ENCODE measurements at places on chromosomes 6 and 20.

DNA sequence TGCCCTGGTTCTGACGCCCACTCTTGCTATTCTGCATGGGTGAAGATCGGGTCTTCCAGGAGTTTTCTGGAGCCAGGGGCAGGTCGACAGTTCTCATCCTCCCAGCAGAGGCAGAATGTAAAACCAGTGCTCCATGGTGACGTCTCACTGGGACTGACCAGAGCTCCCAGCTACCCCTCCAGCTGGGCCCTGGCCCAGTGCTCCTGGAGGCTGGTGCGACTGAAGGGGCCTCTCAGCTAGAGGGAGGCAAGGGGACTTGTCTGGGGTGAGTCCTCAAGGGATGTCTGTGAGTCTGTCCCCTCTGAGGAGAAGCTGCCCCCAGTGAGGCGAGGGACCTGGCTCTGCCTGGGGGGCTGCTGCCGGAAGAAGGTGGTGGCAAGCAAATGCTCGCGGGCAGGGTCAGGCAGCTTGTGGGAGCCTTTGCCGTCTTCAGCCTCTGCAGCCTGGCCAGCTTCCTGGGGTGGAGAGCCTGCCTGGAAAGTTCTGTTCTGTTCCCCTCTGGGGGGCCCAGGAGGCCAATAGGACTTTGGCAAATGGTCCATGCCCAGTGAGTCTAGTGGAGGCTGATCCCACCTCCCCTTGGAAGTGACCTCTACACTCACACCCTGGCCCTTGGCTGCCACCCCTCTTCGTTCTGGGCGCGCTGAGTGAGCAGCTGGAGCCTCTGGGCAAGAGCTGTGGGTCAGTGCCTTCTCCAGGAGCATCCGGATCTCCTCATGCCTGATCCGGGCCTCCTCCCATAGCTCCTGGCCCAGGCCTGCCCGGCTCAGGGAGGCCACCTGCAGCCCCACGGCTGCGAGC is 47.5 kb downstream of the KIAA1755 start:
- no peak for DNase-seq

GRCh38 chr6:101268541-101268940 is 125.0 kb upstream of the GRIK2 start:
- DNase-seq = no peak

- DNase-seq = no peak
Observed at GRCh38 chr6:117237561-117237960, 27.8 kb upstream of the VGLL2 start.

DNA sequence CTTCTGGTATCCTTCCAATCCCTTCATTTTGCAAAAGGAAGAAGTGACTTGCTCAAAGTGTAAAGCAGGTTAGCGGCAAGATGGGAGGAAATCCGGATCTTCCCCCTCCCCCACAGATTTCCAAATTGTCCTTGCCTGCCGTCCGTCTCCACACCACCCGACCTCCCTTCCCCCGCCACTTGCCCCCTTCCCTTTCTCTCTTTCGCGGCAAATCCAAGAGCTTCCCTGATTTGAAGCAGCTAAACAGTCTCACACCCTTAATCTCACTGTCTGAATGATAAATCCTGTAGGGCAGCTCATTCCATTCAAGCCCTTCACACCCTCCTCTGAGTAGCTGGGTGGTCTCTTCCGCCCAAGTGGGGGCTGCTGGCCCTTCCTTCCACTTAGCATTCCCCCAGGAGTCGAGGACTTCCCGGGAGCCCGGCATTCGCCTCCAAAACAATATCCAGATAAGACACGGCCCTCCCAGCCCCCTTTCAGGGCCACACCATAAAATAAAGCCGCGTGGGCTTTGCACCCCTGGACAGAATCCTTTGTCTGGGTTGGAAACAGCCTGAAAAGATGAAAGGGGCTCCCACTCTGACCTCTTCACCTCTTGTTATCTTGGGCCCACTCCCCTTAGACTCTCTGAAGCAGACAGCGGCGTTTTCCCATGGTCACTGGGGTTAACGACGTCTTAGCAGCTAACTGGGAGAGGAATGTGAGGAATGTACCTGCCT is 44.0 kb upstream of the PIM1 start:
- no peak for DNase-seq

DNA sequence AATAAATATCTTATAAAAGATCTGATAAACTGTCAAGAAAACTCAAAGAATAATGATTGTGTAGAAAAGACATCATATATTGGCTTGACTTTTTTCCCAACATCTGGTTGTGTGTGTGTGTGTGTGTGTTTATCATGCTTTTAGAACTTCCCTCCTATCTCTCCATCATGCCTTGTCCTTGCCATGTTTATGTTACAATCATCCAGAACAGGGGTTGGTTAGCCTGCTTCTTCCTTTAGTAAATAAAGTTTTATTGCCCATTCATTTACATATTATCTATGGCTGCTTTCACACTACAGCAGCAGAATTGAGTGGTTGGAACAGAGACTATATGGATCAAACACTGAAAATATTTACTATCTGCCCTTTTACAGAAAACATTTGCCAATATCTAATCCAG is 52.8 kb upstream of the RIPOR2 start:
- no peak for DNase-seq

- no peak for DNase-seq
Observed at GRCh38 chr6:21504790-21505189, 88.8 kb upstream of the SOX4 start.

DNA sequence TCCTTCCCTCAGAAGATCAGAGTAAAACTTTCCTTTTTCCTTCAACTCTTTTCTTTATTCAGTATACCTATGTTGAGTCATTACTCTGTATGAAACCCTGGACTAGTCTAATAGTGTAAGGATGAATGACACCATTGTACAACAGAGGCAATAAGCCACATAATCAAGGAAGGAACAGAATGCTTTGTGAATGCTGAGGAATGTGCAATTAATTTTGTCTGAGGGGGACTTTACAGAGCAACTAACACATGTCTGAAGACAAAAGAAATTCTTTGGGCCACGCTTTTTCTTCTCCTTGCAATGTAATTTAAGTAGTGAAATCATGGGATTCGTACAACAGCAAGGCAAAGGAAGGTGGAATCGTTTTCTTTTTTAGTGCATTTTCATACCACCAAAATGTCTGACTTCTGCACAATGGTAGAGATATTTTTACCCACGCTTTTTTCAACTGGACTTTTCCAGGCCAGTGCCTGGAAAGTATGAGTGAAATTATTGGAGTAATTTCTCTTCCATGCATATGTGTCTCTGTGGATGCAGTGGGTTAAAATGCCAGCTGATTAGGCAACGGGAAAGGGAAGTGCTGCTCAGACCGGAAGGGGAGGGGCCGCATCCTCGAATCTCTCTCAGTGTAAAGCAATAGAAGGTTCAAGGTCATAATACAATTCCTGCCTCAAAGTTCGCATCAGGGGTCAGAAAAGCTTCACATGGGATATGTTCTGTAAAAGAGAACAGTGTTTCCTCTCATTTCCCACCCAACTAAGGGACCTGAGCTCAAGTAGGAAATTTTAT is 89.9 kb upstream of the MTHFD1L start:
- no peak for DNase-seq

GRCh38 chr20:25287631-25288290 is 39.9 kb downstream of the PYGB start:
- no peak for DNase-seq

DNA sequence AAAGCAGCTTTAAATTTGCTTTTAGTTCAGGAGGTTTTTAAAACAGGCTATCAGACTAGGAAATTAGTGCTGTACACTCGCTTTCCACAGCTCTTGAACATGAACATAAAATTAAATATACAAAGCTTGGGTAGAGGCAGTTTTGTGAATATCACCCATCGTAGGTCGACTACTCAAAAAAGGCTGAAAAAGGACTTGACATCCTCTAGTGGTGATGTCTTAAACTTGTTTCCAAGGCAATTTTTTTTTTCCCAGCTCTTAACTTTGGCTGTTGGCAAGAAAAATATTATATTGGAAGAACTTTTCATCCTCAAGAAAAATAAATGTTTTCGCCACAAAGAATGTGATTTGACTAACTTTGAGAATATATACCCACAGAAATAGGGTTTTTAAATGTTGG is 2.9 kb downstream of the MAP7 start:
- no peak for DNase-seq

- no peak for DNase-seq
Observed at GRCh38 chr6:127376685-127377084, 33.3 kb upstream of the ECHDC1 start.

DNA sequence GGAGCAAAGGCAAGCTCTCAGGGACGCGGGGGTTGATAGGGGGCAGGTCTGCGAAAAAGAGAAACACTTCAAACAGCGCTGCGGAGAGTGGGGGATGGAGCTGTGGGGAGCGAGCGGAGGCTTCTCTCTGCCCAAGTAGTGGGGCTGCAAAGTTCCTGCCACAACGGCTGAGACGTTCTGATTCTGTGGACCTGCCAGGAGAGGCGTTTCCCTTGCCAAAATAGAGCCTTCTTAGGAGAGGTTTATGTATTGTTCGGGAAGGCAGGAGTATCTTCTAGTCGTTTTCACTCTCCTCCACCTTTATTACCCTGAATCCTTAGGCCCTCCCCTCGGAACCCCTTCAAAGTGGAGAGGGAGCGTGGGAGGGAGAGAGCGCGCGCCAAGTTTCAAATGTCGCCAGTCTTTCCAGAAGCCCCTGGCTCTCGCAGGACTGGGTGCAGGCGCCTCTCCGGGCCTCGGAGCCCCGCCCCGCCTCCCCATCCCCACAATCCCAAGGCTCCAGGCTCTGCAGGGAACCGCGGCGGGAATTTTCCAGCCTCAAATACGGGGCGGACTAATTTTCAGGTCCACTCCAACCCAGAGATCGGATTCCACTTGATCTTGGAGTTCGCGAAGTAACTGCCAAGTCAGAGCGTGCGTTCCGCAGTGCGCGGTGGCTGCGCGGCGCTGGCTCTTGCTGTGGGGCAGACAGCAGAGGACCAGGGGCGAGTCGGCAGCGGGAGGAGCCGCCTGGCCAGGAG is 10.0 kb upstream of the POU3F2 start:
- DNase-seq = no peak

- DNase-seq = no peak
Observed at GRCh38 chr20:24491041-24491756, 21.8 kb downstream of the SYNDIG1 start.

DNA sequence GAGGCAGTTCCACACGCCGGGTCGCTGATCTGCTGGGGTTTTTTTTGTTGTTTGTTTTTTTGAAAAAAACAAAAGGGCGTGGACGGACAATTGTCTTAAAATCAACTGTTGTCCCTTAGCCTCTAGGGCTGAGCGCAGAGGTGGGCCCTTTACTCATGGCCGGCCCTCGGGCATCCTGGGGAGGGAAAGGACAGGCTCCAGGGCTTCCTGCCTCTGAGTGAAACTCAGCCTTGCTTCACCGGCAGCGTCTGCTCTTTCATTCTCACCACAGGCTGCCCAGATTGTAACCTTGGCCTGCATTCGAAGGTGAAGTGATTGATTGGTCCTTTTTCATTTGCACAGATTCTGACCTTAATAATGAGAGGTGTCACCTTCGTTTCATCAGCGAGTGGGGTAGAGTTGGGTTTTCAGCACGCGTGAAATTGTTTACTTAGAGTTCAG is 797 bp downstream of the SMIM13 start:
- DNase-seq = peak; percentile 53

DNA sequence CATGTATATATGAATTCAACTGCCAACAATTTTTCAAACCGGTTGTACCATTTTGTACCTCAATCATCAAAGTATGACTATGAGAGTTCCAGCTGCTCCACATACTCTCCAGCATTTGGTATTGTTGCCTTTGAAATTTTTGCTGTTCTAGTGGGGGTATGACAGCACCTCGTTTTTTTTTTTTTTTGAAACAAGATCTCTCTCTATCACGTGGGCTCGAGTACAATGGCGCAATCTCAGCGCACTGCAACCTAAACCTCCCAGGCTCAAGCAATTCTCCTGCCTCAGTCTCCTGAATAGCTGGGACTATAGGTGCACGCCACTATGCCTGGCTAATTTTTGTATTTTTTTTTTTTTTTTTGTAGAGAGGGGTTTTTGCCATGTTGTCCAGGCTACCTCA is 144.7 kb upstream of the JARID2 start:
- DNase-seq = no peak

- DNase-seq = no peak
Observed at GRCh38 chr6:111523484-111524167, 40.6 kb upstream of the REV3L start.

DNA sequence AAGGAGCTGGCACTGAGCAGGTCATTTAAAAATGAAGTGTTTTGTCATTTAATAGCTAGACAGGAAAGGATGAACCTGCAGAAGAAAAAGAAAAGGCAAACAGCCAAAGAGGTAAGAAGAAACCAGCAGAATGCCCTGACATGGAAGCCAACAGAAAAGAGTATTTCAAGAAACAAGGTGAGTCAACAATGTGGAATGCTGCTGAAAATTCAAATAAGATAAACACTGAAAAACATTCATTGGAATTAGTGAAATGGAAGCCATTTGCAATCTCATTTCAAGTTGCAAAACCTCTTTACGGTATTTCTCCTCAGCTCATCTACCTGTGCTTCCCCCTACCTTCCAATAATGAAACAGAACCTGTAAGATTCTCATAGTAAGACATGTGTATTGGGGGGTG is 59.6 kb downstream of the RWDD2A start:
- no peak for DNase-seq

GRCh38 chr6:26597821-26598220 is 1.1 kb downstream of the ABT1 start:
- DNase-seq = no peak

GRCh38 chr6:136486357-136486756 is 63.9 kb downstream of the MAP7 start:
- no peak for DNase-seq

GRCh38 chr6:66628917-66629316 is 921.9 kb upstream of the EYS start:
- no peak for DNase-seq

DNA sequence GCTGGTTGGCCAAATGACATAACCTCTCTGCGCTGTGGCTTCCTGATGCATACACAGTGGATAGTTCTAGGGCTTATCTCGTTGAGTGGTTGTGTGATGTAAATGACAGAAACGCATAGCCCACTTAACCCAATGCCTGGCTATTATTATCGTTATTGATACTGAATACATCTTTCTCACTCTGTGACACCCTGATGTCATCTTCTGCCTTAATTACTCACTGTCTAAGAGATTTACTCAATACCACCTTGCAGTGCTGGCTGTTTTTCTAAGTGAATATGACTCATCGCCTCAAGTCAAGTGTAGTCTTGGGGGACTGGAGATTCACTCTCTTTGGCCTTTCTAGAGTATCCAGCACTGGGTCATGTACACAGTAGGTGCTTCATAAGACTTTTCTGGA is 73.6 kb downstream of the NDUFAF5 start:
- no peak for DNase-seq

DNA sequence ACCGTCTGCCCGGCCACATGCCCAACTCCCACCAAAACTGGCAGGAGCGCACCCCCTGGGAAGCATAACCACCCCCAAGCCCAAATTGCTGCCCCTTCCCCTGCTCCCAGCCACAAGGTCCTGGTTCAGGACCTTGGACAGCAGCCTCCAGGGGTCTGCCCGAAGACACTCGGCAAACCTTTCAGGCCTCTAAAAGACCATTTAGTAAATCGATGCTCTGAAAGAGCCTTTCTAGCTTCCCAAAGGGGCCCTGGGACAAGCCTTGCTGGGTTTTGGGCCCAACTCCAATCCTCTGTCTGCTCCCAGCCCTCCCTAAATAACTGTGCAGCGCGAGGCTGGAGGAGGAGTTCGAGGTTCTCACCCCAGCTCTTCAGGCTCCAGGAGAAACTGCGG is 30.5 kb downstream of the GRM4 start:
- DNase-seq = no peak

Data from activated naive CD4-positive, alpha-beta T cell treated with Interleukin-2 at 50 U/mL for 16 hours (primary cell).